Thoracic aorta (tissue), 2 donors: ENCODE measurements at places on chromosomes 12 and 14.

DNA sequence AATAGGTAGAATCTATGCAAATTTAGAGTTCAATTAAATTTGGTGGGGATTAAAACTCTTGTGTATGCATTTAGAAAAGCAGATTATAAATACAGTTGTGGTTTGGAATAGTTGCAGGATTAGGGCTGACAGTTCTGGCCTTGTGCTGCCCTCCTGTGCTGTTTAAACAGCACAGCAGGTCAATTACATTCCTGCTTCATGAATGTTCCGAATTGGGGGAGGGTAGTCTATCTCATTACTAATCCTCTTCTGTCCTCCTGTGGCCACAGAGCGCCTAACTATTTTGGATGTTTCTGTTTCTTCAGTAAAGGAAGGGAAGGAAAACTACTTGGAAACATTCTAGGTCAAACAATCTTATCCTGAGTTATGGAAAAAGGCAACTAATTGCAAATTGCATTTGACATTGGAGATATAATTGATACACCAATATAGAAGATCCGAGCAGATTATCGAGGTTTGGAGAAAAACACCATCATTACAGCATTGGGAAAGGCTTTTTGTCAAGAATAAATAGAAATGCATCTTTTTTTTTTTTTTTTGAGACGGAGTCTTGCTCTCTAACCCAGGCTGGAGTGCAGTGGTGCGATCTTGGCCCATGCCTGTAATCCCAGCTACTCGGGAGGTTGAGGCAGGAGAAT lies 8.7 kb upstream of the GPR19 start:
- no peak for DNase-seq
- no peak overlapping the region for H3K27ac ChIP-seq
- H3K36me3 ChIP-seq, result no peaks in the 10 kb centered on the region
- no peak overlapping the region for H3K4me3 ChIP-seq
- peaks cover 4% of the 10 kb centered on the region for H3K4me1 ChIP-seq
- no peaks in the 10 kb centered on the region for H3K27me3 ChIP-seq

DNA sequence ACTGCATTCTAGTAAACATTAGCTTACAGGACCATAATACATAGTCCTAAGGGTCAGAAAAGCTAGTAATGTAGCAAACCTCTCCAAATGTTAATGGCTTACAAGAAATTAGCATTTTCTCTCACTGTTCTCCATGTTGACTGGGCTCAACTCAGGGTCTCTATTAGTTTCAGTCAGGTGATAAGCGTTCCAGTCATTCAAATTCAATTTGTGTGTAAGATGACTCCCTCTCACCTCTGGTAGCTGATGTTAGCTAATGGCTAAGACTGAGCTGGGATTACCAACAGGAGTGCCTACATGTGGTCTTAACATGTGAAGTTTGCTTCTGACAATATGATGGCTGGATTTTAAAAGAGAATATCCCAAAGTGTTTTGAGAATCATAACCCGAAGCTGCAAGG lies 630.5 kb upstream of the USP15 start:
- DNase-seq, result no peak
- H3K27me3 ChIP-seq, result no peaks in the 10 kb centered on the region
- no peaks in the 10 kb centered on the region for H3K4me1 ChIP-seq
- no peak overlapping the region for H3K4me3 ChIP-seq
- no peaks in the 10 kb centered on the region for H3K36me3 ChIP-seq

DNA sequence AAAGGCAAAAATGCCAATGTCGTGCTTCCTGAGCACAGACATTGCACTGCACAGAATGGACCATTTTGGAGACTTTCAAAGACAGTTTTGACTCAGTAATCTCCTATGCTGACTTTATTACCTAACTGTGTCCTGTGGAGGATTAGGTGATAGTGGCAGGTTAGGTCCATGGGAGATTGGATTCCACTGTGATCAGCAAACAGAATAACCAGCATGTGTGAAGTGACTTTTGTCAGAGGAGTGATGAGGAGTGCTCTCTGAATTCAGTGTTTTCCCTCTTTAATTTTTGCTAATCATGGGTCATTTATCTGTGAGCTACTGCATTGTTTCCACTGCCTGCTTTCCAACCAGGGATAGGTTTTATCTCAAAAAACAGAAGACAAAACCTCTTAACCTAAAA lies 662.5 kb downstream of the DIO2 start:
- no peaks in the 10 kb centered on the region for H3K27me3 ChIP-seq
- no peak for DNase-seq
- H3K4me3 ChIP-seq, result no peak overlapping the region
- H3K36me3 ChIP-seq, result no peaks in the 10 kb centered on the region
- no peak overlapping the region for H3K27ac ChIP-seq
- peaks cover 16% of the 10 kb centered on the region for H3K4me1 ChIP-seq

- no peak overlapping the region for H3K27ac ChIP-seq
- no peaks in the 10 kb centered on the region for H3K27me3 ChIP-seq
- no peaks in the 10 kb centered on the region for H3K4me1 ChIP-seq
- no peak for DNase-seq
- H3K36me3 ChIP-seq, result peaks cover 6% of the 10 kb centered on the region
- no peak overlapping the region for H3K4me3 ChIP-seq
Measured at GRCh38 chr12:88122666-88123065, 19.2 kb downstream of the CEP290 start.
